Dermis blood vessel endothelial cell (primary cell): ENCODE measurements at places on chromosomes 13 and 19.

DNA sequence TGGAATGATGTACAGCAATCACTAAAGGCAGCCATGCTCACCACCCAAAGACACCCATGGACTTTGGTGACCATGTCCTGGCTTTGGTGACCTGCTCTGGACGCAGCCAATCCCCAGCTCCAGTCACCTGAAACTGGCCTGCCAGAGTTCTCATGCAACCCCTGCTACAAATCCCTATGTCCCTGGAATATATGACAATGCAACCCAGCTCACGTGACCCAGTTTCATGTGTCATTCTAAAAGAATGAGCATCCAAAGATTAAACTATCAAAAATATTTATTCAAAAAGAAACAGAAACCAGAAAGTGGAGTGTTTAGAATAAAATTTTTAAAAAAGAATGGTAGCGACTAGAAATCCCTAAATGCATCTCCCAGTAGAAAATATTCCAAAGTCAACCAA, 203.3 kb upstream of the IRS2 start:
- no peak for DNase-seq

DNA sequence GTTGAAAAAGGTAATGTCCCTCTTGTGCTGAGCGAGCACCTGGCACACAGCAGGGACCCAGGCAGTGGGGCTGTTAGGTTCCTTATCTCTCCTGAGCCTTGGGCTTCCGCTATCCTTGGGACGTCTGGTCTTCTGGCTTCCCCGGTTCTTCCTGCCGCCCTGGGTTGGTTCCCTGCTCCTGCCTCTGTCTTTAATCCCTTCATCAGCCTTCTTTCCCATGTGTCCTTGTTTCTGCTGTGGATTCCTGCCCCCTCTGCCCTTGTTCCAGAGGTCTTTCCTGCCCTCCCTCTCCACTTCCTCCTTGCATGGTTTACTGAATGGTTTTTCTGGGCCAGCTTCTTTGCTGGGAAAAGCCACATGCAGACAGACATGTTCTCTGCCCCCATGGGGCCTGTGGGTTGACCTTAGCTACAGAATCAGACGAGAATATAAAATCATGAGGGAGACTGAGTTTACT, 2.6 kb downstream of the EPN1 start:
- peak; percentile 55 for DNase-seq

- peak; percentile 93 for DNase-seq
These were observed 34.4 kb downstream of the GSX1 start for GRCh38 chr13:27826379-27827353.

DNA sequence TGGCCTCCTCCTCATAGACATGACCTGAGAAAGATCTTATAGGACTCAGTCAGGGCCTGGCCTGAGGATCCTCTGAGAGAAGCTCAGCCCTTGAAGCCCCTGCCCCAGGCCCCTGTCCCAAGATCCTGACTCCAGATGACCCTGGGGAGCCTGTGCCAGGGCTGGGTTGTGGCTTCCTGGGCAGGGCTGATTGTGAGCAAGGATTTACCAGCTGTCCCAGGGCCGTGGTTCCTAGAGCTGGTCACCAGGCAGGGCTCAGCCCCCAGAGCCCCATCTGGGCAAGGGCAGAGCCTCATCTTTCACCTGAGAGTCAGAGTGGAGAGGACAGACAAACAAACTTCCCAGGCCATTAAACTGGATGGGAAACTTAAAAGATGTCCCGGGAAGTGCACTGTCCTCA, 1.9 kb downstream of the CEACAM21 start:
- DNase-seq, result no peak

GRCh38 chr13:78742659-78743058, 83.7 kb upstream of the OBI1 start:
- DNase-seq, result no peak

GRCh38 chr13:46613409-46614049, 60.6 kb downstream of the LRCH1 start:
- DNase-seq, result no peak

- peak; percentile 42 for DNase-seq
These were observed 79.9 kb upstream of the RAP2A start for GRCh38 chr13:97353927-97354675.

DNA sequence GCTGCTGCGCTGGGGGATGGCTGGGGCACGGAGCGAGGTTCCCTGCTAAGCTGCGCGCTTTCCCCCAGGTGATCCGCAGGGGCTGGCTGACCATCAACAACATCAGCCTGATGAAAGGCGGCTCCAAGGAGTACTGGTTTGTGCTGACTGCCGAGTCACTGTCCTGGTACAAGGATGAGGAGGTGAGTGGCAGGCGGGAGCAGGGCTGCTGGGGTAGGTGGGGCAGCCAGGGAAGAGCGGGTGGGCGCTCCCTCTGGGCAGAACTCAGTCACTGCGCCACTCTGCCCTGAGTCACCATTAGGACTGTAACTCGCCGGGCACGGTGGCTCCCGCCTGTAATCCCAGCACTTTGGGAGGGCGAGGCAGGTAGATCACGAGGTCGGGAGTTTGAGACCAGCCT, 23.8 kb downstream of the TMED1 start:
- DNase-seq, result no peak

DNA sequence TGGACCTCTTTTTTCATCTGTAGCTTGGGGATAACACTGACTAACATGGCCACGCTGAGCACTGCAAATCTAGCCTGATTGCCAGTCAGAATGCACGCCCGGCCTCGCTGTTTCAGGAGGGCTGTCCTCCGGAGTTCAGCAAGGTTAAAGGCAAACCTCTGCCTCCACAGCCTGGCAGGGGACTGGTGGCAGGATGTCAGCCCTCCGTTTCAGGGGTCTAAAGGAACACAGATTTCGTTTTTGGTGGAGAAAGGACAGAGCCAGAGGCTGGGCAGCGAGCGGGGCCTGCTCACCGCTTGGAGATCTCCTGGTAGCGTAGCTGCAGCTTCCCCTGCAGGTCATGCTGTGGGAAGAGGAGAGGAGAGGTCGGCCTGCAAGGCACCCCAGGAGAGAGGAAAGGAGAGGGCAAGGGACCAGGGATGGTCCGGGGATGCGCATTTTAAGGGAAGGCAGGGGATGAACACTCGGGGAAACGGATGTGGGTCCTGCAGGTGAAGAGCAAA, 560 bp downstream of the NDUFA7 start:
- DNase-seq, result peak; percentile 34

DNA sequence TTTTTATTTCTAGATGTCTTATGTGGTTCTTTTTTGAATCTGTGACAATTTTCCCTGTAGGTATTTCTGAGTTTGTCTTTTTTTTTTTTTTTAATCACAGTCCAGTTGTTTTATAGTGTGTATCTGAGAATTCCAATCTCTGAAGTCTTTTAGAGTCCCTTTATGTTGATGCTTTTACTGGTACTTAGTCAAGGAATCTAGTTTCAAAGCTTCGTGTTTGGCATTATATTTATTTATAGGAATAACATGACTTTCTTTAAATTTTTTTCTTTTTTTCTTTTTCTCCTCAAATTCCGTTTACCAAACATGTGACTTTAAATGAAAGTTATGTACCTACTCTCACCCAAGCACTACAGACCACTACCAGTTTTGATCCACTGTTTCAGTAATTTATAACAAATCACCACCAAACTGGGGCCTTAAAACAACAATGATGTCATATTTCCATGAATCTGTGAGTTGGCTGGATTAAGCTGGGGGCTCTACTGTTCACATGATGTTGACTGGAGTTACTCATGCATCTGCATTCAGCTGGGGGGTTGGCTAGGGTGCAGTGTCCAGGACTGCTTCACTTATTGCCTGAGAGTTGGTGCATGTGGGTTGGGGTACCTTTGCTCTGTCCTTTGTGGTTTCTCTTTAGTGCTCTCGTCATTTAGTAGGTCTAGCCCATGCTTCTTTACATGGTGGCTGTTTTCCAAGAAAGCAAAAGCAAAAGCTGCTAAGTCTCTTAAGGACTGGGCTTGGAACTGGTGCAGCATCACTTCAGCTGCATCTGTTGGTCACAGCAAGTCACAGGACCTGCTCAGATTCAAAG, 22.3 kb downstream of the KCTD4 start:
- peak; percentile 43 for DNase-seq

GRCh38 chr19:19615086-19615485, 3.4 kb downstream of the PBX4 start:
- DNase-seq, result no peak

GRCh38 chr13:51829568-51829899, 15.4 kb downstream of the TMEM272 start:
- DNase-seq, result no peak

GRCh38 chr19:45667620-45668341, at the start of gene GIPR:
Gene GIPR (plus strand): TSS chr19:45668221. CDS start chr19:45669521, 1,300 bp downstream.
- no peak for DNase-seq

DNA sequence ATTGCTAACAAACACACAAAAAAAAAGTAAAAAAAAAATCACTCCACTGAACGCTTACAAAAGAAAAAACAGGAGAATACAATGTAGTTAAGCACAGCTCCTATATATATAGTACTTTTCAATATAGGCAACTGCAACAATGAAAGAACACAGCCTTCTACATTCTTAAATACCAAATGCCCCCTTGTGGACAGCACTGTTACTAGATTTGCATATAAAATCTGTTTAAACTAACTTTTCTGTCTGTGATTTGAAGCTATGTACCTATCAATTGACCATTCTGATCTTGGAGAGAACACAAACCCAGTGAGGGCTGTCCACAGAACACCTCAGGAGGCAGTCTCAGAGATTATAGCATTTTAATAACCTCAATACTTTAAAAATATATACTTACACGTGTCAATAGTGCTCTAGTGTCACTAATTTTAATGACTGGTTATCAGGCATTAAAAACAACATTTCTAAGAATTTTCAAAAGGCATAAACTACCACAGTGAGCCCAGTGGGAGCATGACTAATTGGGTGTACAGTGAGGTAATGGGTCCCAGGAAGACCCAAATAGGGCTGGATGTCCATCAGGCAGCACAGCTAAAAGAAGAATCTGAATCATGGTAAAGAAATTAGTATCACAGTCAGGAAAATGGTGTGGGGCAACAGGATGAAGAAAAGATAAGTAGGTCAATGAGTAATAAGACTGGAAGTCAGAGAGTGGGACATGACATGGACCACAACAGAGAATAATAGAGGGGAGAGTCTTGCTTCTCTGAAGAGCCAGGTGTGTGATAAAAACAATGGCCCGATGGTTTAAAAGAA, 22.2 kb downstream of the CCDC169 start:
- peak; percentile 77 for DNase-seq

DNA sequence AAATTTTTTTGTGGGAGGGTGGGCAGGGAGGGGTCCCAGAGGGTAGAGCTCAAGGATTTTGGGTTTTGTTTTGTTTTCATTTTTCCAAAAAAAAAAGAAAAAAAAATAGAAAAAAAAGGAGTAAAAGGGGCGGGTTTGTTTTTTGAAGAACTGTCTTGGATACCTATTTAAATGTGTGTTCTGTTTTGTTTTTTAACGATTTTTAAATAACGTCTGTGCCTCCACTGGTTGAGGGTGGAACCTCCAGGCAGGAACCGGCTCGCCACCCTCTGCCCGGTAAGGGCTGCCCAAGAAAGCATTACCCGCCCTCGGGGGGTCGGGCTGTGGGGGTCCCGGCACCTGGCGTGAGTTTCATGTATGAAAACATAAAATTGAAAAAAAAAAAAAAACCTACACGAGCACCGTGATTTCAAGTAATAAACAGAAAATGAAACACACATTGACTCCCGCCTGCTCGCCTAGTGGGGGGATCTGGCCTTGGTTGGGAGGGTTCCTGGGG, 10.4 kb downstream of the MIDN start:
- DNase-seq, result no peak

DNA sequence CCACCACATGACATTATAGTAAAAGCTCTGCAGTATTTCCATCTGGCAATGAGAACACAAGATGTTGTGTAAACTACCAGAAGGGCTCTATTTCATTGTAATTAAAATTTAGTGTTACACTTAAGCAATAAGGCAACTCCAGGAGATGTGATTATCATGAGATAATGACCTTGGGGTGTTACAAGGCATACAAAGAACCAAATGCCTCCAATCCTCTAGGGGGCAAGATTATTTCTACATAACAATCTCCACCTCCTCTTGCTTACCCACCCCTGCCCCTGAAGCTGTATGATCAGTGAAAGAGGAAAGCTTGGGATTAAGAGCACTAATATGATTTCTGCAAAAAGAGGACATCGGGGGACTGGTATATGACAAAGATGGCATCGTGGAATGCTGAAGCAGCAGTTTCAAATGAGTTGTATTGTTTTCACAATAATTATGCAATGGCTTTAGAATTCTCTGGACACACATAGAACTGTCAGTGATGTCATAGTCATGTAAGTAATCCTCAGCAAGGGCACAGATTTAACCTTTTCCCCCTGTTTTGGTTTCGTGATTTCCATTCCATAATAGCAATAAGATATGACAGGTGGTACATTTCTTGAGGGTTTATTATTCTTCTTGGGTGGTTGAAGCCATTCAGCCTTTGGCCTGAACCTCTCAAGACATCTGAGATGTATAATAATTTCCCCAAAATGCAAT, 295.3 kb downstream of the MZT1 start:
- no peak for DNase-seq

- DNase-seq, result no peak
These were observed 1.6 kb upstream of the APOC1 start for GRCh38 chr19:44912854-44913253.

DNA sequence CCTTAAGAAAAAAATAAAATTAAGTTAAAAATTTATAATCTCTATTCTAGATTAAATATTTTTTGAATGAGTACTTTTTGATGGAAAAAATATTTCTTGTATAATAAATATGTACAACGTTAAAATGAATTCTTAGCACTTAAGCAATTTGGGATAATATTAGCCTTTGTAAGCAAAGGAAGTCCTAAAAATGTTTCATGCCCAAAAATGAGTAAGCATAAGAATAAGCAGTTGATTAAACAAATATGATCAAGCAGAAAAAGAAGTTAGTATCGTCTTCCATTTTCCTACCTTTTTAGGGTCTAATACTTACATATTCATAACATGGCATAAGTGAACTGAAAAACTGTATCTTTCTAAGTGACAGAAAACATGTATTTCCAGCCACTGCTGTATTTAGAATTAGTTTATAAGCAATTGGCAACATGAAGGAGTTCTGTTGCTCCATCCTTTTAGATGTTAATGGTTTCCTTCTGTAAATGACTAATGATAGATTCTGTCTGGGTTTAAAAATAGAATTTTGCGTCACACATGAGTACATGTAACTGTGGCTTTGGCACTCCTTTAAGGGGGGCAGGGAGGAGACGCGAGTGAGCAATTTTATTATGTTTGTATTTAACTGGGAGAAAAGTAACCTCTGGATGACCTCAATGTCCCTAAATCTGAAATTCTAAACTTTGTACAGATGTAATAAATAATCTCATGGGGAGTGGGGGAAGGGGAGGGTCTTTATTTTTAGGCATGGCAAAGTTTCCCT, 237.4 kb downstream of the RGCC start:
- DNase-seq, result peak; percentile 56

DNA sequence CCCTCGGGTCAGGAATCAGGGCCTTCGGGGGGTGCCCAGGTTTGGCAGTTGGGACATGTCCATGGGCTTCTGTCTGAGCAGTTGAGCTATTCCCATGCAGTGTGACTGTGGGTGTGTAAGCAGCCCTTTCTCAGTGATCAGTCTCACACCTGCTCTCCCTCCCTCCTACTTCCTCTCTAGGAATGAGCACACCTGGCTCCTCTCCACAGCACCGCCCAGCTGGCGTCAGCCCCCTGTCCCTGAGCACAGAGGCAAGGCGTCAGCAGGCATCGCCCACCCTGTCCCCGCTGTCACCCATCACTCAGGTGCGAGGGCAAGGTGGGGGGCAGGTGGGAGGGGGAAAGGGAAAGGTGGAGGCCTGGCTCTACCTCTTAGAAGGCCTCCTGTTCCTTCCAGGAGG, 25.9 kb downstream of the COMP start:
- DNase-seq, result no peak

GRCh38 chr13:79034341-79034740, 371.7 kb downstream of the RBM26 start:
- no peak for DNase-seq
